Effector memory CD8-positive, alpha-beta T cell (primary cell): ENCODE measurements at places on chromosomes 7 and 10.

DNA sequence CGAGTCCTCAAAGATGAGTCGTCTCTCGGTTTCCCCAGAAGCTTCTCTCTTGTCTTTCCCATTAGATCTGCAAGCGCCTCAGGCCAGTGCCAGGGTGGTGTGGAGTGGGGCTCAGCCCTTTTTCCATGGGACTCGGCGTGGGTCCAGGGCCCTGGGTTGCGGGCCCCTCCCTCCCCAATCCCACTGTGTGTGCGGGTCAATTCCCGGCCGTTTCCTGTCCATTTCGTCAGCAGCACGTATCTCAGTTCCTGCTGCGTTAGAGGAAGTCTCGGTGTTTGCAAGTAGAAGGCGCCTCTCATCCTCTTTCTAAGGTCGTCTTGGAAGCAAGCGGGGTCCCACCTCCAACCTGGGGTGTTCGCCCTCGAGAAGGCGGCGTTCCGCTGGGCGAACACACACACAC, 25.1 kb upstream of the ADGRA1 start:
- DNase-seq, result no peak

DNA sequence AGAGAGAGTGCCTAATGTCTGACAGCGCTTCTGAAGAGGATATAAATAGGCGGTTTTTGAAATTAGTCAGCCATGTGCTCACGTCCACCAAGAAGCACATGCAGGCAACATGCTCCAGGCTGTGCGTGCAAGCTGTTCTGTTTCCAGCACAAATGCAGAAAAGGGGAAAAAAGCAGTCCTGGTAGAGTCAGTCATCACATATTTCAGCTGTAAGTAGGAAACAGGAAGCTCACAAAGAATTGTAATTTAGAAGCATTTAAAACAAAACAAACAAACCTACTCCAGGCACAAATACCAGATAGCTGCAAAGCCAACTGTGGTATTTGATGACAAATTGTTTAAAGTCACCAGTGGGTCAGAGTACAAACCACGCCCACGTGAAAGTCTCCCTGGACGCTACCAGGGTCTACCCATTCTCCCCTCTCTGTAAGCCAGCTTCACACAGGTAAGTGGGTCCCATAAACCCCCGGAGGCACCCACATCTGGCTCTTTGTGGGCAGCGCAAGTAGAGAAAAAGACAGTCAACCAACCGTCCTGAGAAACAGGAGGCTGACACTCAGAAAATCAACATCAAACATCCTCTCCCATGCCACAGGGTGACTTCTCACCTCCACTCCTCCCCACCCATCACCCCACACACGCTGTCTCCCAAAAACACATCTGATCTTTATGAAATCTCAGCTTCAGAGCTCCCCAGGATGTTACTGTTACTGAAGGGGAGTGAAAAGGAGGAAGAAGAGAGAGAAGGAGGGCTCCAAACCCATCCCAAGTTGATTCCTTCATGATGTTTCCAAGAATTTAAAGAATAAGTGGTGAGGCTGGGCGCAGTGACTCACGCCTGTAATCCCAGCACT, 186.4 kb downstream of the FAM107B start:
- DNase-seq, result no peak

DNA sequence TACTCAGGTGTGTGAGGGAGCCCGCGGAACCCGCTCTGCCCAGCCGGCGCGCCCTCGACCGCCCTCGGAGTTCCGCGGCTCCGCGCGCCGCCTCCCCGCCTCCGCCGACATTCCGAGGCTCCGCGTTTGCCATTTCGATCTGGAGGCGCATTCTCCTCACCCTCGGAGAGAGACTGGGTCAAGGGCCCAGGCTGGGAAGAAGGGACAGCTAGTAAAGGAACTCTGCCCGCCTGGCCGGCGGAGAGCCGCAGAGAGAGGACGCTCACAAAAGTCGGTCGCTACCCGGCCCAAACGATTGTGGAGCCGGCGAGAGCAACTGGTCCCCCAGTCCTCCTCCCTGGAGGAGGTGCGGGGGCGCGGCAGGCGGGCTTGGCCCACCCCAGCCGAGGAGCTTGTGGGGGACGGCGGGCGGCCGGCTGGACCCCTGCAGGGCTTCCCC, 74.5 kb upstream of the LEP start:
- DNase-seq, result no peak

DNA sequence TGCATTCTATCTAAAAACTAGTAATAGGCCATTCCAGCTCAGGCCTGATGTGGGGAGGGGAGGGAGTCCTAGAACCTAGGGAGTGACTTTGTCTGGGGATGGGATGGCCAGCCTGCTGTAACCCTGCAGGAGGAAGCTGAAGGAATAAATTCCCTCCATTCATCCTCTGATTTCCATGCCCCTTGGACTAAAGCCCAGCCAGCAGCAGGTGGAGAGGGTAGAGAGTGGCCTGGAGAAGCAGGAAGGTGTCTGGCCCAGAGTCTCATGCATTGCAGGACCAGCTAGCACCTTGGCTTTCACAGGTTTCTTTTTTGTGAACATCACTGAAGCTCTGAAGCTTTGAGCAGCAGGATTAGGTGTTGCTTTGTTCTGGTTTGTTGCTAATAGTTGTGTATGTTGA, 32.8 kb upstream of the CDH23 start:
- no peak for DNase-seq

DNA sequence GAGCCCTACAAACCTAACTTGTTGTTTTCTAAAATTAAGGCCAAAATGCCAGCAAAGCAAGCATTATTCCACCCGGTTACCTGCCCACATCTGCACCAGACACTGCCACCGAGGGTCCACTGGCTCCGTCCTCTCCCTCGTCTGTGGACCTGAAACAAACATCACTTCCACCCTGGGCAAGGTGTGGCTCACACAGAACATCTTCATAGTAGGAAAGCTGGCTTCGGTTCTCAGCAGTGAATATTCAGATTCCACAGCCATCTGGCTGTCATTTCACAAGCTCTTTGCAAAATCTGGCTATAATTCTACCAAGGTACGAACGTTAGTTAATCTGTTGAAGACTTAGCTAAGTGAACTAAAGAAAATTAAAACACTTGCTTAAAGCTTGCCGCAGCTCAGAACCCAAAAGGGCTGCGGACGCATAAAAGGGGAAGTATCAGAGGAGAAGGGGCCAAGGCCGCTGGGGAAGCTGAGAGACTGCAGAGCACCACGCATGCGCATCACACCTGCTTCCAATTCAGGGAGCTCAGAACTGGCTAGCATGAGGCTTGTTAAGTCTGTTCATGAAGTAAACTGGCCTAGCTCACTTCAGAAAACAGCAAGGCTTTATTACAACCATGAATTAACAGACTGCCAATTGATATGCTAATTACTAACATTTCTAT, 46.1 kb downstream of the PTPRN2 start:
- no peak for DNase-seq

DNA sequence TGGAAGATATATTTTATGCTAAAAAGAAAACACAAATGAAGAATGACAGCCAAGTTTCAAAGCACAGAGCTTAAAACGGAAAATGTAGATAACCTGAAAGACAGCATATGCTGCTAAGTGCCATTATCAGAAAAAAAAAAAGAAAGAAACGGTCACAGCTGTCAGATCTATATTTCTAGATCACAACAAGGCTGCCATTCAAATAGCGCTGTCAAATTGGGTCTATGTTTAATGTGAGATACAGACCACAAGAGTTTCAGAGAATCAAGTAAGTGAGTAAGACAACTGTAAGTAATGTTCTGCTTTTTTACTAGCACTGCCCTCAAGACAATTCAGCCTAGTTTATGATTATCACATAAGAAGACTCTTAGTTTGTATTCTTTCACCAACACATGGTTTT, 66.1 kb upstream of the RNF148 start:
- DNase-seq, result no peak
